HepG2 (cell line): ENCODE measurements at places on chromosomes 2 and 18.

GRCh38 chr2:231390667-231391066 is 4.8 kb upstream of the B3GNT7 start:
- DNase-seq: no peak
- H3K36me3 ChIP-seq: no peaks in the 10 kb centered on the region
- H3K27ac ChIP-seq: no peak overlapping the region
- H3K27me3 ChIP-seq: peaks cover 16% of the 10 kb centered on the region
- H3K4me1 ChIP-seq: peaks cover 46% of the 10 kb centered on the region

- H3K4me1 ChIP-seq: no peaks in the 10 kb centered on the region
- H3K27me3 ChIP-seq: no peaks in the 10 kb centered on the region; the same call in 1 of the 2 replicates
- no peak overlapping the region for H3K27ac ChIP-seq
- no peaks in the 10 kb centered on the region for H3K36me3 ChIP-seq
- DNase-seq: no peak
- H3K4me3 ChIP-seq: no peak overlapping the region
Observed at GRCh38 chr2:206324869-206325268, 50.4 kb downstream of the ZDBF2 start.

GRCh38 chr2:75480971-75481836 is 79.5 kb downstream of the EVA1A start:
- H3K4me3 ChIP-seq: no peak overlapping the region
- H3K27me3 ChIP-seq: no peaks in the 10 kb centered on the region
- H3K27ac ChIP-seq: peak overlapping the region; percentile 69
- peaks cover 52% of the 10 kb centered on the region for H3K4me1 ChIP-seq

DNA sequence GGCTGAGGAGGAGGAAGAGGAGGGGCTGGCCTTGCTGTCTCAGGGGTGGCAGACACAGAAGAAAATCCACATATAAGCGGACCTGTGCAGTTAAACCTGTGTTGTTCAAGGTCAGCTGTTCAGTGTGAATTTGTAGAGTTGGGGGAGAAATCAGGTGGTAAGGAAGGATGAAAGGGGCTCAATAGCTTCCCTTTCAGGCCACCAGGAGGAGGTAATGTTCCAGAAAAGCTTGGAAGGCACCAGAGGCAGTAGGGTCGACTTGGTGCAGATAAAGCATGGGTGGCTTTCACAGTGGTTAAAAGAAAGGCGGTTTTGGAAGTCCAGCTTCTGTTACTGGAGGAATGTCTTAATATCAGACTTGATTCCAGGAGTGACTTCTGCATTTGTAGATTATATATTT is 167.4 kb downstream of the THSD7B start:
- H3K4me1 ChIP-seq: no peaks in the 10 kb centered on the region
- no peak overlapping the region for H3K27ac ChIP-seq
- DNase-seq: peak; percentile 30
- no peak overlapping the region for H3K4me3 ChIP-seq

GRCh38 chr2:125456693-125457363 is 1199.1 kb upstream of the GYPC start:
- H3K36me3 ChIP-seq: no peaks in the 10 kb centered on the region
- H3K4me1 ChIP-seq: no peaks in the 10 kb centered on the region
- DNase-seq: no peak
- no peak overlapping the region for H3K4me3 ChIP-seq
- no peak overlapping the region for H3K27ac ChIP-seq

DNA sequence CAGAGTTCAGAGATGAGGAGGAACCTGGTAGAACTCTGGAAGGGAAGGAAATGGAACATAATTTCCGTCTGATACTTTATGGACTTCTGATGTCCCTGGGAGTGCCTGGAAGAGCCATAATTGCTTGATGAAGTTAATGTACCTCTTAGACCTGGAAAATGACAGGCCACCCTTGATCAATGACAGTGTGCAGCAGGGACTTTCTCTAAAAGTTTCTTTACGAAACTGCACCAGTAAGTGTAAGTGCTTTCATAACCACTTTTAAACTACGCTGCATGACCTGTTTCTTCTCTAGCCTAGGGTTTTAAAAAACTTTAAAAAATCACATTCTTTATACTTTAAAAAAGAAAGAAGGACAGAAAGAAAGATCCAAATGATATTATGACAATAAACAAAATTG is 164.5 kb downstream of the LPIN1 start:
- H3K36me3 ChIP-seq: no peaks in the 10 kb centered on the region
- H3K4me1 ChIP-seq: no peaks in the 10 kb centered on the region
- no peak for DNase-seq
- H3K27me3 ChIP-seq: no peaks in the 10 kb centered on the region

DNA sequence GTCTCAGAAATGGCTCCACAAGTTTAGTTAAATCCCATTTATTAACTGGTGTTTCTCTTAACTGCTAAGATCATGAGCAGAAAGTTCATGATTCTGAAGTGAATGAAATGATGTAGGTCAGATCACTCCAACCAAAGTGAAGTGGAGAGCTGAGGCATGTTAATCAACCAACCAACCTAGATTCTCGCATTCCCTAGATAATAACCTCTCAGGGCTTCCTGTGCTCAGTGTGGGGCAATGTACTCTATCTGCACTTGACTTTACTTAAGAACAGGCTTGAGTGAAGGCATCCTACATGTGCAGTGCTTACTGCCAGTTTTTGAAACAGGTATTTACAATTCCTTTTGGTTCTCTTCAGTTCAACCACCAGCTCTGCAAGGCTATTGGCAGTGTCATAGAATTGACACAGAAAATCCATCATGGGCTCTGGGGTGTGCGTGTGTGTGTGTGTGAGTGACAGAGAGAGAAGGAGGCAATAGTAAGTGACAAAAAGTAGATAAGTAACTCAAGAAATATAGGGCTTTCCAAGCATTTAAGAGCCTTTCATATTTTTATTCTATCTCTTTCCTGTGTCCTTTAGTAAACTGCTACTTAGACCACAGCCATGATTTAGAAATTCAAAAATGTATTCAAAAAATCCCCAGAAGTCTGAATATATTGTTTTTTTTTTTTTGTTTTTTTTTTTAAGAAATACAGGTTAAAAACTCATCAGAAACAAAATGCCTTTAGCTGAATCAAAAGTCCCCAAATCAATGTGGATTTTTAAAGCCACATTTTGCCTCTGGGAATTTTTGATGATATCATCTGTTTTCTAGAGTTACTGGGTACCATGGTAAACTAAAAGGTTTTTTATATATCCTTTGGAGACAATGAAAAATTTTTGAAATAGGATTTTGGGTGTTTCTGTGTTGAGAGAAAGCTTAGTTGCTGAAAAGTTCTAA is 28.6 kb downstream of the DOCK10 start:
- H3K27ac ChIP-seq: no peak overlapping the region
- H3K4me1 ChIP-seq: no peaks in the 10 kb centered on the region
- no peak overlapping the region for H3K4me3 ChIP-seq
- no peaks in the 10 kb centered on the region for H3K27me3 ChIP-seq
- DNase-seq: no peak

DNA sequence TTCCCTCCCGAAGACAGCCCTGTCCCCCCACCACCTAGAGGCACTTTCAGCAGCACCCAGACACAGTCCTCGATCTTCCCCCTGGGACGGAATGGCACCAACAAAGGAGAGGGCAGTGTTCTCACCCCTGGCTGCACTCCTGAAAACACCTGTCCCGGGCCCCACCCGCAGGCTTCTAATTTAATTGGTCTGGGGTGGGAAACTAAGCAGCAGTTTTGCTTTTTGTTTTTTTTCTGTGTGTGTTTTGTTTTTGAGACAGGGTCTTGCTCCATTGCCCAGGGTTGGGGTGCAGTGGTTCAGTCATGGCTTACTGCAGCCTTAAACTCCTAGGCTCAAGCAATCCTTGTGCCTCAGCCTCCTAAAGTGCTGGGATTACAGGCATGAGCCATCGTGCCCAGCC is 38.4 kb upstream of the REL start:
- no peak overlapping the region for H3K27ac ChIP-seq
- H3K36me3 ChIP-seq: no peaks in the 10 kb centered on the region
- H3K27me3 ChIP-seq: no peaks in the 10 kb centered on the region
- H3K4me1 ChIP-seq: peaks cover 9% of the 10 kb centered on the region
- no peak overlapping the region for H3K4me3 ChIP-seq

DNA sequence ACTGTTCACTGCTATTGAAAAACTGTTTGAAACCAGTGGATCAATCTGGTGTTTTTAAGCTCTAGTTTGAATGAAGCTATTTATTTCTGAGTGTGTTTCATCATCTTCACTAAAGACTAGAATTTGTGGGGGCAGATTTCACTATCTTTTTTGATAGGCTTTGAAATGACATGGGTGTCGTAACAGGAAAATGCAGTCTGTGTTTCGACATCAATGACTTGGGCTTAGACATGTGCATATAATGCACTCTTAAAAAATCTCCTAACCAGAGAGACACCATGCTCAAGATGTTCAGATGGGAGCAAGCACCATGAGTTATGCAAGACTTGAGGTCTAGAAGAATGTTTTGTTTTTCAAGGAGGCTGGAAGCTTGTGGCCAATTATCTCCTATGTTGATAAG is 221.6 kb downstream of the GPD2 start:
- no peaks in the 10 kb centered on the region for H3K4me1 ChIP-seq
- no peaks in the 10 kb centered on the region for H3K36me3 ChIP-seq
- no peak overlapping the region for H3K27ac ChIP-seq
- H3K4me3 ChIP-seq: no peak overlapping the region
- DNase-seq: no peak
- no peaks in the 10 kb centered on the region for H3K27me3 ChIP-seq

DNA sequence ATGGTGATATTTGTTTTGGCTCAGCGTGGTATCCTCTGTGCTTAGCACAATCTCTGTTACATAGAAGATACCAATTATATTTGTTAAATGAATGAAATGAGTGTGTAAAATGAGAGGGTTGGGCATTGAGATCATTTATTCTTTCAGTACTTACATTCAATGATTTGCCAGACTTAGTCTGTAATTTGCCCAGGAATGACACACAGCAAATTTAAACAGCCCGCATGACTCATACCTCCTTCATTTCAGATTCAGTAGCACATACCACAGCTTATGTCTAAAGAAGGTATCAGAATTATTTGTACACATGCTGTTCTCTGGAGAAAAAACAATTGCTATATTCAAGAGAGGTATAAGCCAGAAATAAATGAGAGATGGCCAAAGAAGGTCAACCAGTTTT is 37.0 kb downstream of the KLHL14 start:
- H3K27ac ChIP-seq: no peak overlapping the region
- no peaks in the 10 kb centered on the region for H3K27me3 ChIP-seq
- H3K36me3 ChIP-seq: peaks cover 10% of the 10 kb centered on the region
- DNase-seq: peak; percentile 23
- H3K4me3 ChIP-seq: no peak overlapping the region
- no peaks in the 10 kb centered on the region for H3K4me1 ChIP-seq

DNA sequence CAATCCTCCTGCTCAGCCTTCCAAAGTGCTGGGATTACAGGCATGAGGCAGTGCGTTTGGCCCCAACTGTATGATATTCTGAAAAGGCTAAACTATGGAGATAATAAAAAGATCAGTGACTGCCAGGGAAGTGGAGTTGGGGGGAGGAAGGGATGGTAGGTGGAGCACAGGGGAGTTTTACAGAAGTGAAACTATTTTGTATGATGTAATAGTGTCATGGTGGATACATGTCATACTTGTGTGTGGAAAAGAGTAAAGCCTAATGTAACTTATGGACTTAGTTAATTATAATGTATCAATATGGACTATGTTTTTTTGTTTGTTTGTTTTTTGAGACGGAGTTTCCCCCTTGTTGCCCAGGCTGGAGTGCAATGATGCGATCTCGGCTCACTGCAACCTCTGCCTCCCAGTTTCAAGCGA is 2.9 kb upstream of the GGCX start:
- H3K27me3 ChIP-seq: no peaks in the 10 kb centered on the region
- no peak overlapping the region for H3K4me3 ChIP-seq
- no peak for DNase-seq
- peaks cover 36% of the 10 kb centered on the region for H3K4me1 ChIP-seq
- peaks cover 1% of the 10 kb centered on the region; the same call in 1 of the 3 replicates for H3K36me3 ChIP-seq
- no peak overlapping the region for H3K27ac ChIP-seq
